ENCODE measurements at places on chromosomes 6 and 20. TPM values are rescaled to one million over a fixed set of nuclear protein-coding genes. Genes with fewer than 3 reads are reported as not detected.

FABP7 gene
- 1.2 TPM for total RNA-seq

GRCh38 chr20:13639150-13639497 is 392 bp upstream of the TASP1 start:
- DNase-seq: no peak

GRCh38 chr6:33724102-33725023 is 12.9 kb upstream of the UQCC2 start:
- DNase-seq: no peak

GRCh38 chr6:155213611-155214372 is 50.0 kb upstream of the CLDN20 start:
- DNase-seq: no peak

DNA sequence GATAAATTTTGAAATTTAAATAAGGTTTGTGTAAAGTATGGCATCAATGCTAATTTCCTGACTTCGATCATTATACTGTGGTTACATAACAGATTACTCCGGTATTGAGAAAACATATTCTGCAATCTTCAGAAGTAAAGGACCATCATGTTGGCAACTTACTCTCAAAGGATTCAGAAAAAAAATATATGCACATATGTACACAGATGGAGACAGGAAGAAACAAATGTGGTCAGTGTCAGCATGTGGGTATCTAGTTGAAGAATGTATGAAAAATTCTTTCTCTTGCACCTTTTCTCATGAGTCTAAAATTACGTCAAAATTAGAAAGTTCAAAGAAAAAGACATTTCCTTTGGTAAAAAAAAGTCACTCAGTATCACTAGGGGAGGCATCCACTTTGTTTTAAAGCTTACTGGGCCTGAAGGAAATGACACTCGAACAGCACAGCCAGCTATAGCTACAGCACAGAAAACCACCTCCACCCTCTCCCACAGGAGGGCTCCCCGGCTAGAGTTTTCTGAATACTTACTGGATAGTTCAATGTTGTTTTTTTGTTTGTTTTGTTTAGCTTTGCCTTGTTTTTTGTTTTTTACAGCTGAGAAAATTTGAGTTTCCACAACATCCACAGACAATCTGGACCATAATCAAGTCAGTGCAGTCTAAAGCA is 317.2 kb upstream of the AGPAT4 start:
- DNase-seq: no peak
